Dorsolateral prefrontal cortex (tissue), 122 donors: ENCODE measurements at places on chromosomes 7 and 10.

GRCh38 chr10:26242706-26243350 is 26.3 kb downstream of the GAD2 start:
- no peak for DNase-seq

GRCh38 chr7:129376076-129376777 is 58.0 kb upstream of the STRIP2 start:
- DNase-seq = no peak

- no peak for DNase-seq
Measured at GRCh38 chr7:26101361-26102151, 50.4 kb upstream of the NFE2L3 start.

- no peak for DNase-seq
Measured at GRCh38 chr10:78182841-78183240, 149.2 kb downstream of the RPS24 start.

DNA sequence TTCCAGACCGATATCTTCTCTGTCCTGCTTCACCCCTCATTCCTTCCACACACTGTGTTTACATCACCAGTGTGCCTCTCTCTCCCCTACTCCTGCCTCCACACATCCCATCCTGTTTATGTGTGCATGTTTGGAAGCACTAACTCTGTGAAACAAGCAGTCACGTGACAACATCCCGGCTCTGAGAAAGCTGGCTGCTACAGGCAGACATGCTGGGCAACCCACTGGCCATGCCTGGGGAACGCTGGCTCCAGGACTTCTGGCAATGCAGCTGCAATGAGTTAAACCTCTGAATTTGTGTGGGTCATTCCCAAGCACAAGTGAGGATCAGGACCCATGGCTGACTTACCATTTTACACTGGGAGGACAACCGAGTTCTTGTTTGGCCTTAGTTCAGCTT is 74.0 kb downstream of the WNT2 start:
- no peak for DNase-seq

DNA sequence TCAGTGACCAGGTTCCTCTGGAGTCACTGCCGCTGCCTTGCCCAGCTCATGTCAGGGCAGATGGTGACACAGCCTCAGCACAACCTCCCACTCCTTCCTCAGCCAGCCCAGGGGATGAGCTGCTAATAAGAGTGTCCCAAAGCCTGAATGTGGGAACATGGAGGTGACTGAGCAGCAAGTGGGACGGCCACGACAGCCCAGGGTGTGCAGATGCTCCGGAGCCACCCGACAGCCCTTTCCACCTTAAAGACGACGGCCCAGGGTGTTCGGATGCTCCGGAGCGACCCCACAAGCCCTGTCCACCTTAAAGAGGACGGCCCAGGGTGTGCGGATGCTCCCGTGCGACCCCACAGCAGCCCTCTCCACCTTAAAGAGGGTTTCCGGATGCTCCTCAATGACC is 89.2 kb downstream of the DIP2C start:
- DNase-seq = no peak

DNA sequence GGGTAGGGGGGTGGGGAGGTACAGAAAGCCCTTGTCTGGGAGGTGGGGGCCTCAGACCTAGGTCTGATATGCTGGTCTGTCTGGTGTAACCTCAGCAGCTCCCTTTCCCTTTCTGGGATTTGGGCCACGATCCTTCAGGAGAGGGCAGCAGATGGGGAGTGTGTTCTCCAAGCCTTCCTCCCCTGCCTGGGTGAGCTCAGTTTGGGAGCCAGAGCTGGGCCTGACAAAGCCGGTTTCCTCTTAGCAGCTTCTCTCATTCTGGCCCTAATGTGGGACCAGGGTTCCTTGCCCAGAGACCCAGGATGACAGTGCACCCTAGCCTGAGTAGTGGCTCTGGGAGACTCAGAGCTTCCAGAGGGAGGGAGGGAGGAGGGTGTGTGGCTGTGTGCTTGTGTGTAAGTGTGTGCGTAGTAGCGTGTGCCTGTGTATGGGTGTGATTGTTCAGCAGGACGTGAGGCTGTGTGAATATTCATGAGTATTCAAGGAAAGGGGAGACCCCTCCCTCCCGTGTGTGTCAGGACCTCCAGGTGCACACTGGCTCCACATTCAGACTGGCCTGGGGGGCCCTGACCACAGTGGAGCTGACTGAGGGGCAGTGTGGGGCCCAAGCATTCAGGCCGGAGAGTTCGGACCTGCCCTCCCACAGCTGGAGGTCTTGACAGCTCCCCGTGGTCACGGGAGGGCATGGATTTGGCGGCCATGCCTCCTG is 96.5 kb downstream of the ZMIZ1 start:
- DNase-seq = no peak

GRCh38 chr7:11648101-11648500 is 183.9 kb downstream of the THSD7A start:
- no peak for DNase-seq

- DNase-seq = no peak
Measured at GRCh38 chr7:130435311-130435854, 5.4 kb downstream of the CEP41 start.

DNA sequence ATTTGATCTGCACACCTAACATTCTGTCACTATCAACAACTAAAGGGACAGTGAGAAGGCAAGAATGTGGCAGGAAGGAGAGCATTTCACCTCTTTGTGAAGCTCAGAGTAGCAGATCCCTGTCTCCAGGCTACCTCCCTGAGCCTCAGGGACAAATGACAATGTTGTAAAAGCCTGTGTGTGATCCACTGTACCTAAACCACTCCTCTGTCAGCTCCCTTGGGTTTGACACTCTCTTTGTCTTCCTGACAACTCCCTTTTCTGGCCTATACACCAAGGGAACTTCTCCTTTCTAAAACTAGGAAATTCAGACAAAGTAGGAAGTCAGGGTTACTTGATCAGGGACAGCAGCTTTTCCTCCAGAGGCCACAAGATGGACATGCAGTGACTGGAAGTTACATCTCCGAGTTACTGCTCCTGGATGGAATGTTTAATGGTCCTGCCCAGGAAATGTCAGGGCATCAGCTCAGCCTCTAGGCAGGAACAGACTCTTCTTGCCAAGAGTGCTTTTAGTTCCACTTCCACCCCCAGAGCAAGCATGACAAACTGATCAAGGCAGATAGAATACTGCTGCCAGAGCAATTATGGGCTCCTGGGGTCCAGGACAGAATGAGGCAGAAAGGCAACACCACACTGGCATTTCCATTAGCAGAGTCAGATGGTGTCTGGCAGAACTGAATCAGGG is 1014.5 kb upstream of the LRRTM3 start:
- no peak for DNase-seq

DNA sequence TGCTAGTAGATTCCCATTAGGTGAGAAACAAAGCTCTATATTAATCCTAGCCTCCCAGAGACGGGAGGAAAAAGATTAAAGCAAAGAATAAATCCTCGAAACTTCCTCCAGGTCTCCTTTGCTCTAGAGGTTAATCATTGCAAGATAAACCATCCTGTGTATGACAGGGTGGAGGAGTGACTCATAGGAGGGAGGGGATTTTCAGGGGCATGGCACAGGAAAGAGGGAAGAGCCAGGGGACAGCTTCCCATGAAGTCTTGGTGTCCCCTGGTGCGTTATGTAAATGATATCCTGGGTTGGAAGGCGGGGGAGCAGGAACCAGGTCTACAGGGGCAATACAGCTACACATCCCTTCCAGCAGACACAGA is 780 bp downstream of the CYP3A5 start:
- DNase-seq = no peak

DNA sequence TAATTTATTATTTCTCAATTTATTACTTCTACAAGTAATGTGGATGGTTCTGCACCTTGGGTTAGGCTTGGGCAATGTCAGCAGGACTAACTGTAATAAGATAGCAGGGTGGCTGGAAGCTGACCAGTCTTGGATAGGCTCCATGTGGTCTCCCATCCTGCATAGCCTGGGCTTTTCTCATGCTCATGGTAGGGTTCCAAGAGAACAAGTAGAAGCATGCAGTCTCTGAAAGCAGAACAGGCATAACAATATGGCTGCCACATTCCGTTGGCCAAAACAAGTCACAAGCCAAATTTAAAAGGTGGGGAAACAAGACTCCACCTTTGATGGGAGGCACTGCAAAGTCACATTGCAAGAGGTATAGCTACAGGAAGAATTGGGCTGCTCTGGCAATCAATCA is 98.6 kb upstream of the MDFIC start:
- DNase-seq = no peak

DNA sequence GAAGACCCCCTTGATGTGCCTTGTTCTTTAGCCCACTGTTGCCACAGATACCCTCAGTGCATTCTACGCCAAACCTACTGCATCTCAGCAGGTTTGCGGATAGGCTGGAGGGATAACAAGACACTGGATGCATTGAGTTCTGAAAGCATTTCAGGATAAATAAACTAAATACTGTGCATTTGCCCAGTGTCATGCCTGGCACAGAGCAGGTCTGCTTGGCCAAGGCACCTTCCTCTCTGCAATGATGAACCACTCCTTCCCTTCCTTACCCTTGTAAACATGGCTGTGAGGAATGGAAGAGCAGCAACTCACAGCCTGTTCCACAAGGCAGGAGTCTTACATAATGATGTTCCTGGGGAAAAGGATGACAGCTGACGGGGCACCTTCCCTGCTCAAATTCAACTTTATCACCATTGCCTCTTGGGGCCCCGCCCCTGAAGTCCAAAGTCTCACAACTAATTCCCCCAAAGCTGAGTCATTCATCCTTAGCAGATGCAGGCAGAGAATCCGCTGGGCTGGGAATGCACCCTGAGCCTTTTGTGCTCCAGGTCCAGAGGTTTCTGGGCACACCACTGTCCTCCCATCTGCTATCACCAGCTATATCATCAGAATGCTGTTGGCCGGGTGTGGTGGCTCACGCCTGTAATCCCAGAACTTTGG is 11.6 kb downstream of the DDX56 start:
- DNase-seq = no peak
